CD4-positive, CD25-positive, alpha-beta regulatory T cell (primary cell): ENCODE measurements at places on chromosomes 12 and 14. TPM values are rescaled to one million over a fixed set of nuclear protein-coding genes. Genes with fewer than 3 reads are reported as not detected.

Gene TMEM229B
- polyA plus RNA-seq, result 8.2 TPM

Gene VWF
- not detected for polyA plus RNA-seq

- DNase-seq, result peak; percentile 84
- peaks cover 34% of the 10 kb centered on the region for H3K4me1 ChIP-seq
- H3K27me3 ChIP-seq, result no peaks in the 10 kb centered on the region
- H3K36me3 ChIP-seq, result no peaks in the 10 kb centered on the region
- peak overlapping the region; percentile 88 for H3K27ac ChIP-seq
Observed at GRCh38 chr12:14256121-14256520, 109.4 kb upstream of the ATF7IP start.

DNA sequence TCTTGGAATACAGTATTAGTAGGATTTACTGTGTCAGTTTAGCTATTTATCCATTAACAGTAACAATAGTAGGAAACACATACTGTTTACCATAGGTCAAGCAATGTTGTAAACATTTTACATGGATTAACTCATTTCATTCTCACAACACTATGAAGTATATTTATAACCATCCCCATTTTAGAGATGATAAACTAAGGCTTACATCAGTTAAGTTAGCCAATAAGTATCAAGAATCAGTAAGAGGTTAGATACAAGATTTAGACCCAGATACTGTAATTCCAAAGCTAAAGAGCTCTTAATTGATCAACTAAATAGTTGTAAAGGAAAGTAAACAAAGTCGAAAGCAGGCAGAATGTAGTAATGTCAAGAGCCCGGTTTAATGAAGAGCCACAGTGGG is 1.1 kb downstream of the SYNJ2BP start:
- DNase-seq, result no peak
- peaks cover 13% of the 10 kb centered on the region for H3K4me1 ChIP-seq
- H3K27ac ChIP-seq, result no peak overlapping the region
- H3K4me3 ChIP-seq, result peak overlapping the region; percentile 95

Gene DPPA3
- not detected for polyA plus RNA-seq

DNA sequence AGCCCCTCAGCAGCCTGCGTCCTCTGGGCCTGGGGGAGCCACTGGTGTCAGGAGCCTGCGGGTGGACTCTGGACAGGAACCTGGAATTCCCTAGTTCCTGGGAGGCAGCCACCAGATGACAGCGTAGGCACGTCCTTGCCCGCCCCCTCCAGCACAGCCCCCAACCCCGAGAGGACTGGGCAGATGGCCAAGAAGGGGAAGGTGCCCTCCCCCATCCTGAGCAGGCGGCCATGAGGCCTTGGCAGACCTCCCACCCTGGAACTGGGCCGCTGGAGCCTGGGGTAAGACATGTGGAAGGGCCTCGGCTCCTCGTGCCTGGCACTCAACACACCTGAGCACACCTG is 60.4 kb upstream of the FBRSL1 start:
- no peaks in the 10 kb centered on the region for H3K27me3 ChIP-seq
- no peaks in the 10 kb centered on the region for H3K36me3 ChIP-seq
- no peak overlapping the region for H3K27ac ChIP-seq

Gene CPM
- 4.6 TPM for polyA plus RNA-seq

Gene ESR2
- polyA plus RNA-seq, result 0.20 TPM

GRCh38 chr12:19657118-19657731 is 217.9 kb downstream of the AEBP2 start:
- no peak for DNase-seq
- no peak overlapping the region for H3K4me3 ChIP-seq
- H3K36me3 ChIP-seq, result no peaks in the 10 kb centered on the region
- H3K27me3 ChIP-seq, result no peaks in the 10 kb centered on the region
- no peaks in the 10 kb centered on the region for H3K4me1 ChIP-seq
- no peak overlapping the region for H3K27ac ChIP-seq

Gene P2RX7
- polyA plus RNA-seq, result 3.4 TPM

DNA sequence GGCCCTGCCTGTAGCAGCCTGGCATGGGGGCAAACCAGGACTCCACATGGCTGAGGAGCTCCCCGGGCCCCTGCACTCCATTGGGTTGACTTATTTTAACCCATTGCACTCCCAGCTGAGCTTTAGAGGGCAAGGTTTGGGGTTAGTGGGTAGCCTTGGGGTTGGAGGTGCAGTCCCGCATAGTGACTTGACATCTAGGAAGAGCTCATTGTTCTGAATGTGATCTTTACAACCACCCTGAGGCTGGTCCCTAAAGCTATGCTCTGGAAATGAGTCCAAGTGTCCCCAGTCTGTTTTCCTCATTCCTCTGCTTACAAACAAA is 36.4 kb downstream of the NFKBIA start:
- H3K4me1 ChIP-seq, result peaks cover 9% of the 10 kb centered on the region
- H3K27me3 ChIP-seq, result no peaks in the 10 kb centered on the region
- no peak overlapping the region for H3K4me3 ChIP-seq
- no peak overlapping the region for H3K27ac ChIP-seq
- DNase-seq, result no peak

GRCh38 chr14:51512316-51512715 is 139.4 kb upstream of the FRMD6 start:
- no peaks in the 10 kb centered on the region for H3K27me3 ChIP-seq
- H3K4me1 ChIP-seq, result no peaks in the 10 kb centered on the region
- no peaks in the 10 kb centered on the region for H3K36me3 ChIP-seq
- H3K27ac ChIP-seq, result no peak overlapping the region

DNA sequence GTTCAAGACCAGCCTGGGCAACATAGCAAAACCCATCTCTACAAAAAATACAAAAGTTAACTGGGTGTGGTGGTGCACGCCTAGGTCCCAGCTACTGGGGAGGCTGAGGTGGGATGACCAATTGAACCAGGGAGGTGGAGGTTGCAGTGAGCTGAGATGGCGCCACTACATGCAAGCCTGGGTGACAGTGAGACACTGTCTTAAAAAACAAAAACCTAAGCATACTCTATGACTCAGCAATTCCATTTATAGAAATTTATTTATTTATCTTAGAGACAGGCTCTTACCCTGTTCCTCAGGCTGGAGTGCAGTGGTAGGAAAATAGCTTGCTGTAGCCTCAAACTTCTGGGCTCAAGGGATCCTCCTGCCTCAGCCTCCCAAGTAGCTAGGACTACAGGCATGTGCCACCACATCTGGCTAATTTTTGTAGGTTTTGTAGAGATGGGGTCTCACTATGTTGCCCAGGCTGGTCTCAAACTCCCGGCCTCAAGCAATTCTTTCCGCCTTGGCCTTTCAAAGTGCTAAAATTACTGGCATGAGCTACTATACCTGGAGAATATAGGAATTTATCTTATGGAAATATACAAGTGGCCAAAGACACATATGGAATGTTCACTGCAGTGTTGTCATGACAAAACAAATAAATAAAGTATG is 43.3 kb downstream of the NCKAP5L start:
- no peak overlapping the region for H3K27ac ChIP-seq
- H3K4me1 ChIP-seq, result no peaks in the 10 kb centered on the region
- H3K36me3 ChIP-seq, result no peaks in the 10 kb centered on the region
- peaks cover 15% of the 10 kb centered on the region for H3K27me3 ChIP-seq
- H3K4me3 ChIP-seq, result no peak overlapping the region

GRCh38 chr14:67927244-67927643 is 107.7 kb downstream of the RAD51B start:
- DNase-seq, result no peak
- H3K27me3 ChIP-seq, result no peaks in the 10 kb centered on the region
- H3K4me3 ChIP-seq, result no peak overlapping the region

DNA sequence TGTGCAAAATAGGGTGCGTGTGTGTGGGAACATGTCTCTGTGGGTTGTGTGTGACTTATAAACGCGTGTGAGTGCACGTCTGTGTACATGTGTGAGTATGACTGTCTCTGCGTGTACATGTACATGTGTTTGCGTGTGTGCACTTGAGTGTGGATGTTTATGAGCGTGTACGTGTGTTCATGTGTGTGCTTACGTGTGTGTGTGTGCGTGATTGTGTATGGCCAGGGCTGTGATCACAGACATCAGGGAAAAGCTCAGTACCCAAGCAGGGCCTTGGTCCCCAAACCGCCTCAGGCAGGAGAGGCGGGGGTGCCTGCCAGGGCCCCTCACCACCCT is 326.3 kb upstream of the DIO3 start:
- no peak for DNase-seq
- no peak overlapping the region for H3K4me3 ChIP-seq
- no peaks in the 10 kb centered on the region for H3K36me3 ChIP-seq
- no peaks in the 10 kb centered on the region for H3K4me1 ChIP-seq

DNA sequence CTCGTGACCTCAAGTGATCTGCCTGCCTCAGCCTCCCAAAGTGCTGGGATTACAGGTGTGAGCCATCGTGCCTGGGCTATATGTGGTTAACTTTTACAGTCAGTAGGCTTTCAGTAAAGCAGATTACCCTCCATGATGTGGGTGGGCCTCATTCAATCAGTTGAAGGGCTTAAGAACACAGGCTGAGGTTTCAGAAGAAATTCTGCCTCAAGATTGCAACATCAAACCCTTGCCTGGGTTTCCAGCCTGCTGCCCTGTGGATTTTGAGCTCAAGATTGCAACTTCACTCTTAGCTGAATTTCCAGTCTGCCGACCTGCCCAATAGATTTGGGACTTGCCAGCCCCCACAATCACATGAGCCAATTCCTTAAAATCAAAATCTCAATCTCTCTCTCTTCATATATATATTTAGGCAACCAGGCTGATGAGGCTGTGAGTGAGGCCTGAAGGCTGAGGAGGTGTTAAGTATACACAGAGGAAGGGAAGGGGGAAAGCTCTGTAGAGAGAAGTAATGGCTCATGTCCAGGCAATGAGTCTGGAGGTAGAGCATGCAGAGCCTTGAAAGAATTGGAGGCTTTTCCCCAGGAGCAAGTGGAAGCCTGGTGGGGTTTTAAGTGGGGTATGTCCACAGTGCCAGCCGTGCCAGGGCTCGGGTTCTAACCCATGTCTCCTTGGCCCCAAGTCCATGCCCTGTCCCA is 33.3 kb upstream of the ACTN1 start:
- no peak overlapping the region for H3K27ac ChIP-seq
- H3K4me1 ChIP-seq, result no peaks in the 10 kb centered on the region
- no peaks in the 10 kb centered on the region for H3K36me3 ChIP-seq
- DNase-seq, result no peak
- no peak overlapping the region for H3K4me3 ChIP-seq
- no peaks in the 10 kb centered on the region for H3K27me3 ChIP-seq
